ENCODE measurements at places on chromosomes 1 and 21.

DNA sequence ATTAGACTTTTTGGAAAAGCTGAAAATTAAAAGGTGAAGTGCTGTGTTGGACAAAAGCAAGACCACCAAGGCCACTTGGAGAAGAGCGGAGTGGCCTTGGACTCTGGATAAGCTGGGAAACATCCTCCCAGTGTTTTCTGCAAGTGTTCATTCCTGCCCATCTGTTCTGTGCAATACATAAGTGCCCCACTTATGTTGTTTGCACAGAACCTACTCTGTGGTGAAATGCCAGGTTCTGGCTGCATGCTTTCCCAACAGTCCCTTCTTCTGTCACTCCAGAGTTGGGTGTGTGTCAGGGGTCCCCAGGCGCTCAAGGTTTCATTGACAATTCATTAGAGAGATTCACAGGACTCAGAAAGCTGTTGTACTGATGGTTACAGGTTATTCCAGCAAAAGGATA, 30.3 kb downstream of the NHLH2 start:
- DNase-seq: no peak

- DNase-seq: no peak
Observed at GRCh38 chr1:176552217-176552991, 89.4 kb downstream of the PAPPA2 start.

- no peak for DNase-seq
Observed at GRCh38 chr1:204545881-204546280, 29.7 kb downstream of the MDM4 start.

DNA sequence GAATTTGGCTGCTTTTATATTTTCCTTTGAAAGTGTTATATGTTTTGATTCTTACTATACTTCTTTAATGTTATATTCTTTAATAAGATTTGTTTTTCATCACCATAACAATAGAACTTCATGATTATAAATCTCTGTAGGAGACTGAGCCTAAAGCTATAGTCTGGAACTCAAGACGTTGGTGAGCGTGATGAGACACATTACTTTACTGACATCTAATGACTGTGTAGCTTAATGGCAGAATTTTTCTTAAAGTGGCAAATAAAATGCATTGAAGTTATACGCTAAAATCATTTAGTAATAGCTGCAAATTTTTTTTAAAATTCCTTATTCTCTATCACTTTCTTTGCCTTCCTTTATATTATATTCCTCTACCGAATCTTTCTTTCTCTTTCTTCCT, 56.1 kb upstream of the HAO2 start:
- no peak for DNase-seq

GRCh38 chr1:246591047-246591446, 24.8 kb downstream of the CNST start:
- DNase-seq: no peak

DNA sequence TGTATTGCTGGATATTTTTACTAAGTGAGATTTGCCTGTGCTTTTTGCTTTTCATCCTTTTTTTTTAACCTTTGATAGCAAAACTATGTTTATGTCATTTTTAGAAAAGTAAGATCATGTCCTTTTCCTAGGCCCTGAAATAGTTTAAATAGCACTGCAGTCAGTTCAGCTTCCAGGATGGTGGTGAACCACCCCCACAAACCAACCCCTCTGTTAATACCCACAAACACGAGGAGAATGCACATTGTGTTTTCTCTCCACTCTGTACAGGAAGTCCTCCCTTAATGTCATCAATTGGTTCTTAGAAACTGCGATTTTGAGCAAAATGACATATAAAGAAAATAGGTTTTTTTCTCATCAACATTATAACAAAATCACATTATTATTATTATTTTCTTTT, 117.7 kb upstream of the DSCAM start:
- no peak for DNase-seq

GRCh38 chr1:50369830-50370229, 53.4 kb downstream of the DMRTA2 start:
- no peak for DNase-seq
